Stimulated activated CD4-positive, alpha-beta T cell treated with anti-CD3 and anti-CD28 coated beads, TNF-alpha, amount 100 ng/mL, for 1 hour (primary cell): ENCODE measurements at places on chromosomes 1 and 21.

DNA sequence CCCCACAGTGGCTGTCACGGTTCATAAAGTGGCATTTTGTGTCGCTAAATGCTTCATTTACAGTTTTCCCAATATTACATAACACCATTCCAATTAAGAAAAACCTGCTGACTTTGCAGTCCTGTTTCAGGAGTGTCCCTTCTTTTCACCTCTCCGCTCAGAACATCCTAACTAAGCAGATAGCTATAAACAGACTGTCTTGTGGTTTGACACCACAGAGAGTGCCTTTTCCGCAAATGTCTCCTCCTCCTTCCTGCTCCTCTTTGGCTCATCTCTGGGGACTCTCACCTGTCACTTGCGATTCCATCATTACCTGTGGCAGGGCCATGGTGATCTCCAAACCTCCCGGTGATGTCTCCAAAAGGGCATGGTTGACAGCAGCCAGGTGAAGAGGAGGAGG, 119.0 kb downstream of the CNIH3 start:
- DNase-seq, result no peak

DNA sequence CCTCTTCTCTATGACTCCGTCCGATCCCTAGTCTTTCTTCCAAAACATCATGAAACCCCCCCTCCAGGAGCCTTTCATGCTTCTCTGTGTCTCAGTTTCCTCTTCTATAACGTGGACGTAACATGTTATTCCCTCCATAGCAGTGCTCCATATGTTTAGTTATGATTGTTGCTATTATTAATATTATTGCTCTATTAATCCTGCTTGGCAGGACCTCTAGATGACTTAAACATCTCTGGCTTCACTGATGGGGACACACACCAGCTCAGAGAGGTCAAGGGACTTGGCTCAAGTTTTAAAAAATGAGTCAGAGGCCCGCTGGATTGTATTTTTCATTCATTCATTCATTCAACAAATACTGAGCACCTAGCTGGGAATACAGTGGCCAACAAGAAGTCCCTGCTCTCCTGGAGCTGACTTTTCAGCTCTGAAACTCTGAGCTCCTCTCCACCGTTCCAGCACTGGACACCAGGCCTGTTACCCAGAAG, 404 bp upstream of the CPLANE2 start:
- DNase-seq, result no peak

DNA sequence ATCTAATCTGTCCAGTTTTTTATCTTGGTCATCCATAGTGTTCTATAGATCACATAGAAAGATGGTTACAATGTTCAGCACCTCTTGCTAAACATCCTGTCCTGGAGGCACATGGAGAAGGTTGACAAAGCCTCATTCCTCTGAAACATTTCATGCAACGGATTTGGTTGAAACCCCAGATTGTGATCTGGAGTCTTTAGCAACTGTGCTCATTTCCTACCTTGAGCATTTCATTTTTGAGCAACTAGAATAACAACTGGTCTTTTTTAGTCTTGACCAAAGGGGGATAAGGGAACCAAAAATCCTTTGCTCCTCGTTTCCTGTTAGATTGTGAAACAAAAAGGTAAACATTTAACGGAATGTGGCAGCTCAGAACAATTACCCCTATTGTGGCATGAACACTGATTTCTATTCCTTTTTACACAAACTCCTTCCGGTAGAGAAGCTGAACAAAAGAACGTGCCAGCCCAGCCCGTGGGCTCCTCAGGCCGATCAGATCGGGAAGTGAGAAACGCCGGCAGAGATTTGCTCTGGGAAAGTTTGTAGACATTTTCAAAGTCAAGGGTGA, 94.7 kb upstream of the ERRFI1 start:
- DNase-seq, result no peak

DNA sequence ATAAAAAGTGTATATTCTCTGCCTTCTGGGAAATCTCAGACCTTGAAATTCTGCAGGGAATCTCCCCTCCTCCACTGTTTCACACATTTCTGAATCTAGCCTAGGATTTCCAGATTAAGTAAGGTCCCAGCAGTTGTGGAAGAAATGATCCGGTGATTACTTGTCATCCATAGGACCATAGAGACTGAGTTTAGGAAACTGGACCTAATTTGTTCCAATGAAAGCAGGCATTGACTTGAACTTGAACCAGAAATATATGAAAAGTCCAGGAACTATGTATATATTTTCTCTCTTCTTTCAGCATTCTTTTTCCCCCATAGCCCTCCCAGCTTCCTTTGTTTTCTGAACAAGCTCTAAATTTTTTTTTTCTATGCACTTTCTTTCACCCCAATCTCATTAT, 149.5 kb upstream of the SPAG17 start:
- no peak for DNase-seq

GRCh38 chr1:240309769-240310168, 218.1 kb downstream of the FMN2 start:
- DNase-seq, result no peak

- no peak for DNase-seq
Observed at GRCh38 chr21:16441789-16442188, 712.0 kb downstream of the USP25 start.

- no peak for DNase-seq
Observed at GRCh38 chr1:40929155-40929554, 50.3 kb upstream of the CTPS1 start.

- DNase-seq, result no peak
Observed at GRCh38 chr1:171850651-171851350, 9.5 kb downstream of the DNM3 start.

DNA sequence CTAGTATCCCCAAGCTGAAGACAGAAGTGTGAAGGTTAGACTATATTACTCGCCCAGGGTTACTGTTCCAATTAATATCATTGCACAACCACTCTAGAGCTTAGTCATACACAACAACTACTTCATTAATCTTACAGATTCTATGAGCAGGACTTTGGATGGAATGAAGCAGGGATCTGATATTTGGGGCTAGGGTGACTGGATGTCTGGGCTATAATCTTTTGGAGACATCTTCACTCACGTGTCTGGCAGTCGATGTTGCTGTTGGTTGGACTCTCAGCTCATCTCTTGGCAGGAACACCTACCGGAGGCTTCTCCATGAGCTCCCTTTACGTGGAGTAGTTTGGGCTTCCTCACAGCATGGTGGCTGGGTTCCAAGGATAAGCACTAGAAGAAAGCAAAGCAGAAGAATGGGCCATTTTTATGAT, 519.2 kb upstream of the B3GALT2 start:
- DNase-seq, result no peak

DNA sequence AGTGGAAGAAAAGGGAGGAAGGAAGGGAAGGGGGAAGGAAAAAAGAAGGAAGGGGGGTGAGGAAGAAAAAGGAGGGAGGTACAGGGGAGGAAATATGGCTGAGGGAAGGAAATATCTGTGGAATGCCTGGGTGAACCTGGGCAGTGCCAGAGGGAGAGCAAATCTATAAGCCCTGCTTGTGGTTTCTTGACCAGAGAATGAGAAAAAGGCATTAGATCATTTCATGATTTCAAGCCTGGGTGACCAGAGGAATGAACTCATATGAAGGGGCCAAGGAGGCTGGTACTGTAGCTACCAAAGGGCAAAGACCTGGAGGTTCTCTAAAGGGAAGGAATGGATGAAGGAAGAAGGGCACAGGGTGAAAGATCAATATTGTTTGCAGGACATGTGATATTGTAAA, 31.4 kb downstream of the GNG12 start:
- no peak for DNase-seq

DNA sequence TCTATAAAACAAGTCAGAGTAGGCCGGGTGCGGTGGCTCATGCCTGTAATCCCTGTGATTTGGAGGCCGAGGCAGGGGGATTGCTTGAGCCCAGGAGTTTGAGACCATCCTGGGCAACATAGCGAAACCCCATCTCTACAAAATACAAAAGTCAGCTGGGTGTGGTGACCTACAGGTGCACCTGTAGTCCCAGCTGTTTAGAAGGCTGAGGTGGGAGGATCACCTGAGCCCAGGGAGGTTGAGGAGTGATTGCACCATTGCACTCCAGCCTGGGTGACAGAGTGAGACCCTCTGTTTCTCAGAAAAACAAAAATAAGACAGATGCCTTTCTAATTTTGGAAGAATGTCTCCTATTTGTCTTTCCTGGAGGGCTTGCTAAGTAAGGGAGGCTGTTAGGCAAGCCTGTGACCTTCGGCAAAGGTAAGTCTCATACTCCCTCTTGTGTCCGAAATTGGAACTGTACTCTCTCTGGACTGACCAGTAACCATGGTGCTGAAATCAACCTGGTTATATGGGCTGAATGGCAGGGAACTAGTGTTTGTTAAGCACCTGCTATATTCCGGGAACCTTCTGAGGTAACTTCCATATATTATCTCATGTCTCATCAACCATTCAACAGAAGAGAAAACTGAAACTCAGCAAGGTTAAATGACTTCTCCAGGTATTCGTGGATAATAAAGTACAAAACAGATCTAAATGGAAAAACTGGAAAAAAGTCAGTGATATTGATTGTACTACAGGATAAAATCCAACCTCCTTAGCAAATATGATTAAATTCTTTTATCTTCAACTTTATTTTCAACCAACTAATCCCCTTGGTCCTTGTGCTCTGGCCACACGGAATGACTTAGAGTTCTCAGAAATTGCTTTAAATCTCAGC, 11.8 kb upstream of the RAB3B start:
- peak; percentile 27 for DNase-seq

- no peak for DNase-seq
Observed at GRCh38 chr1:69540052-69540451, 27.7 kb upstream of the LRRC7 start.

DNA sequence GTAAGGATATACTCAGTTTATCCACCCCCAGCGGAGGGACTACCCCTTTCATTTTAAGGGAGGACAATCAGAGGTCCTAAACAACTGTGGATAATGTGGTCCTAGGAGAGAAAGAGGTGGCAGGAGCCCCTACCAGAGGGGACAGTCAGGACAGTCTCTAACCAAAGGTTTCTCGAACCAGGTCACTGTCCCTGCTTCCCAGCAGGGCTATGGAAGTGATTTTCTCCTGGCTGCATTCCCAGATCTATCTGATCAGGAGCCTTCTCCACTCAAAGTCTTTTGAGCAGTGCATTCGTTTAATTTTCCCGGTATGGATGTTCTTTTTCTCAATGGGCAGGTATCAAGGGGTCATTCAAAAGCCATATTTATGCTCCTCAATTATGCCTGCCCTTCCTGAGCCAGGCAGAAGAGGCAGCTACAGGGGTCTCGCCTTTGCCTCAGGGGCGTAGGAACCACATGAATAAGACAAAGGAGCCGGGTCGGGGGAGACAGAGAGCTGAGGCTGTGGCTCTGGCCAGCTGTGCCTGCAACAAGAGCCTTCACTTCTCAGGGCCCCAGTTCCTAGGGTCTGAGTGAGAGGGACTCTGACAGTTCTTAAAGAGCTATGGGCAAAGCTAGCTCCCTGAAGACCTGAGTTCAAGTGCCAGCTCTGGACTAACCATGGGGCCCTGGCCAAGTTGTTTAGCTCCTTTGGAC, 62.5 kb upstream of the DMRTB1 start:
- DNase-seq, result no peak

DNA sequence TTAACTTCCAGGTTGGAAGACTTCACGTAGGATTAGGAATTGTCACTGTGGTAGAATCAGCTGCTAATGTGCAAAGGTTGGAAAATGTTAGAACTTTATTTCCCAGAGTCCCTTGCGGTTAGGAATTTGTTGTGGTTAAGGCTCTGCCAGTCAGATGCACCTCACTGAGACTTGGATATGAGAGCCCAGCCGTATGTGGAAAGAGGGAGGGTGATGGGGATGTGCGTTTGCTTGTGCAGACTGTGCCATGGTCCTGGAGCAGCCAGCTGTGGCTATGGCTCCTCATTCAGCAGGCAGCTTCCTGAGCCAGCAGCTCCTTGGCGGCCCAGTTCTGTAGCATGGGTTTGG, 12.5 kb downstream of the S100A10 start:
- DNase-seq, result no peak

GRCh38 chr1:108000620-108001111, 35.7 kb upstream of the VAV3 start:
- DNase-seq, result no peak

GRCh38 chr1:193850745-193851144, 664.3 kb upstream of the B3GALT2 start:
- DNase-seq, result no peak

GRCh38 chr1:63784489-63785390, 10.9 kb downstream of the ROR1 start:
- no peak for DNase-seq

DNA sequence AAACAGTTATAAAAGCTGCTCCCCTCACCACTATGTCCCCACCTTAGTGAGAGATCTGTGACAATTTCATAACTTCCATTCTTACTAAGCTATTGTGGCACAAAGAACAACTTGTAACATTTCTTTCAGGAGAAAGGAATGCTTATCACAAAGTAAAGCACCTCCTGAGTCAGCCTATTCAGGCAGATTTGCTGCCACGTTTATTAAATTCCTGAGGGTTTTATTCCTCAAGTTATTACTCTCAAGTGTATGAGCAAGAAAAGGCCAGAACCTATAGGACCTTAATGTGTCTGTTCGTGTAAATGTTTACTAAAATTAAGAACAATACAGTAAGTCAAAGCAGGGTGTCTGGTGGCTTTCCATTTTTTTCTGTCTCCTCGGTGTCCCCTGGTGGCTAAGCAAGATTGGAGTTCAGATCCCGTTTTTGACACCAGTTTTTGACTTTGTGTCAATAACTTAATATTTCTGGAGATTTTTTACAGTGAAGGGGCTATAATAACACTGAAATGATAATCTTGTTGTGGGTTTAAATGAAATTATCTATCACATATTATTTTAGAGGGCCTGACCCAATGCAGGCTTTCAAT, 1539.6 kb downstream of the BRINP3 start:
- no peak for DNase-seq

DNA sequence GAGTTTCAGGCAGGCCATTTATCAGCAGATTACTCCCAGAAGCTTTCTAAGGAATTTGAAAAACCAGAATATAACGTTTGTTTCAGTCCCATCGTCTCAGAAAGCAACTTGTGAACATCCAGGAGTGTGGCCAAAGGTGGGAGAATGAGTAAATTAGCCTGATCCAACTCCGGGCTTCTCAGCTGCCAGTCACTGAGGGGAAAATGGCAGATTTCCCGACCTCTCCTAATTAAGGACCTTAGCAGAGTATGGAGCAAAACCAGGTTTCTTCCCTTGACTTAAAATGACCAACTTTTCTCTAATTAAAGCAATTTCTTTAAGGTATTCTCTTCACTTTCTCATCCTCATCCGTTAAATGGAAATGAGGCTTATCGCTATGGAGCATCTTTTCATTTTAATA, 1.0 kb downstream of the CORT start:
- DNase-seq, result no peak

GRCh38 chr1:27366113-27366410, 699 bp downstream of the MAP3K6 start:
- DNase-seq, result no peak

DNA sequence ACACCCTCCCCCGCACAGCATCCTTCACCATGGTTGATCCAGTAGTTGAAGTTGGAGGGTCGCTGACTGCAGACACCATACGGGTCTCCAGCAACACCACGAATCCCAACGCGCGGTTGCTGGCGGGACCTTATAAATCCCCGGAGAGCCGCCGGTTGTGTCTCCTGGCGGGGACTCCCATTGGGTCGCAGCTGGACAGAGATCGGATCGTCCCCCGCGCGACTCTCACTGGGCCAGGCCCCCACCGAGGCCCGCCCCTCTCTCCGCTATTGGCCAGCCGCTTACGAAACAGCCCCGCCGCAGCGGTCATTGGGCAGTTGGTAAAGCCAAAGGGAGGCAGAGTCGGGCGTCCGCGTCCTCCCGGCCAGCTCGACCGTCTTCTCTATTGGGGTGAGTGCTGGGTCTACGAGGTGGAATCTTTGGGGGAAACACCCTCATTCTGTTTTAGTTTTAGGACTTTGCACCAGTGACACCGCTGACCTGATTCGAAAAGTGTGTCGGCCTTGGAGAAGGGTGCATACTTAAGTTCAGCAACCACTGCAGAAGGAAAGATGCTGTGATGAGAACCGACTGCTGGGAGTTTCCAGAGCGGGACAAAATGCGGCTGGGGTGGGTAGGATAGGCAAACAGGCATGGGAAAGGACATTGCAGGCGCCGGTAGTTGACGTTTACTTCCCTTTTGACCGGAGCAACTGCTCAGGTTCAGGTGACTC, 27.4 kb downstream of the RABIF start:
- DNase-seq, result no peak
